ENCODE measurements at places on chromosomes 5 and 9. TPM values are rescaled to one million over a fixed set of nuclear protein-coding genes. Genes with fewer than 3 reads are reported as not detected.

DNA sequence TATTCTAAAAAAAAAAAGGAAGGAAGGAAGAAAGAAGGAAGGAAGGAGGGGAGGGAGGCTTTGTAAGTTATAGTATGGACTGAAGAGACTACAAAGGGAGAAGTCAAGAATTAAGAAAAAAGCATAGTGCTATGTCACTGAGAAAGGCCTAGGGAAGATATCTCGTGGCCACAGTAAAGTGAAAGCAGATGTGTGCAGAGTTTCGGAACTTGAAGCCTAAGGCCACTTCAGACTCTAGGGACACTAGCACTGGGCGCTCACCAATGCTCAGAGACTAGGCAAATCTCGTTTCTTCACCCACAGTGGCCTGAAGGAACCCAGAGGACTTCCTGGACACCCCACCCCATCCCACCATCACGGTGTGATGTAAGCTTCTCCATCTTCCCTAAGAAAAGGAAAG is 181.4 kb upstream of the TRPM3 start:
- no peak for DNase-seq

- DNase-seq: no peak
Observed at GRCh38 chr5:147381555-147381954, 128.3 kb downstream of the DPYSL3 start.

The PRSS3 gene
- not detected for total RNA-seq

- no peak for DNase-seq
Observed at GRCh38 chr5:67992923-67993322, 222.6 kb upstream of the PIK3R1 start.

- no peak for DNase-seq
Observed at GRCh38 chr9:103323699-103324098, 328.6 kb downstream of the CYLC2 start.

The KCNMB1 gene
- total RNA-seq: 0.48 TPM

The STKLD1 gene
- total RNA-seq: 1.6 TPM

DNA sequence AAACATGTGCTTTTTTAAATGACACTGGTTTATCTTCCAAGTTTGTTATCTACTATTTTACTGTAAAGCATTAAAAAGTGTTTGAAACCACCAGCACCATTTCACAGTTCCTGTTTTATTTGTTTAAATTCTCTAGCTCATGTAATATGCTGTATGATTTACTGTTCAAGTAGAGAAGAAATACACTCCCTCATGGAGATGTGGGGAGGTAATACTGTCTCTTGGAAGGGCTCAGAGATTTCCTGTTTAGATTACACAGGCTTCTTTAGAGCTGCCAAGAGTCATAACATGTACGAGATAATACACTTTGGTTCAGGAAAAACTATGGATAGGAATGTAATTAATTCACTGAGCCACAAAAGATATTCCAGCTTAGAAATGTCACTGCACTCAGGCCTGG is 135.0 kb upstream of the CCDC152 start:
- no peak for DNase-seq

DNA sequence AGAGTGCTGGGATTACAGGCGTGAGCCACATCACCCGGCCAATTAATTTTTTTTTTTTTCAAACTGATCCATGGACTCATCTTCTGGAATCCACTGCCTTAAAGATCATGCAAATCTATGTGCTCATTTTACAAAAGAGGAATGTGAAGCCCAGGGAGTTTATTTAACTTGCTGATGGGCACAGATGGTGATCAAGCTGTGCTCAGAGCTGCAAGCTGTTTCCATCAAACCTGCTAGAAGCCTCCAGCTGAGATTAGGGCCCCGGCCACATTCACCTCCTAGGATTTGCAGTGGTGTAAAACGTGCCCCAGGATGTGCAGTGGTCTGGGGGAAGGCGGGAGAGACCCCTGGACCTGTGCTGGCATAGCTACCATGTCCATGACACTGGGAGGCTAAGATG is 56.1 kb upstream of the TUT7 start:
- DNase-seq: no peak

The NPR3 gene
- total RNA-seq: 1.4 TPM

- no peak for DNase-seq
Observed at GRCh38 chr9:127249877-127250276, 14.7 kb upstream of the GARNL3 start.

- no peak for DNase-seq
Observed at GRCh38 chr9:6014670-6015270, 654 bp downstream of the RANBP6 start.

The HSPA9 gene
- 254 TPM for total RNA-seq

DNA sequence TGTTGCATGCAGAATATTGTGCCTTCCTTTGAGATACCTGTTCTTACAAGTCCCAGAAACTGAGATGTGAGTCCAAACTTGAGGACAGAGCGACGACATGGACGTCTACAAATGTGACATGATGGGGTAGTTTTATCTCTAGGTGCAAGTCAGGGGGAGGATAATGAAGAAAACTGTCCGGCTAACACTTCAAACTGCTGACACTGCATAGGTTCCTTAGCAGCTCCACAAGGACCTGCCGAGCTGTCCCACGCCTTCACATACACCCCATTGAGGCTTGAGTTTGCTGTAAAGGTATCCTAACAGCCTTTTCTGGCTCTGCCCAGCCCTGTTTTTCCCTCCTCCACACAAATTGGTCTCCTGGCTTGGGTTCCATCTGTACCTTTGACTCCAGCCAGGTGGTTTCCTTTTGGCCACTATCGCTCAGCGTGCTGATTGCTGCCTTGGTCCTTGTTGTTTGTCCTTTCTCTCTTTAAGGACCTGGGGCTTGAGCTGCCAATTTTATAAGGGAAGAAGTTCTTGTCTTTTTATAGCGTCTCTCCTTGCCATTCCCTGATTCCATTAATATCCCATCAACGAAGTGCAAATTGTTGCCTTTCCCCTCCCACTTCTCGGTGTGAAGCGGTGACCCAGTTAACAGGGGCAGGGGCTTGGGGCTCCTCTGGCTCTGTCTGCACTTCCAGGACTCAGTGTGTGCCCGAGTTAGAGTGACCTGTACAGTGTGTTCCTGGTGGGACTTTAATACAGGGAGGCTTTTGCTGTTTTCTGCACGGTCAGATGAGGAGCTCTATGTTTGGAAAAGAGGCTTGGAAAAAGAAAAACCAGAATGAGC is 100.3 kb downstream of the PCSK1 start:
- DNase-seq: no peak

GRCh38 chr5:1540166-1540565 is 16.4 kb upstream of the LPCAT1 start:
- no peak for DNase-seq

The IRF1 gene
- 118 TPM for total RNA-seq

The OBP2B gene
- total RNA-seq: not detected

GRCh38 chr9:27671636-27672035 is 98.4 kb upstream of the C9orf72 start:
- no peak for DNase-seq

- DNase-seq: no peak
Observed at GRCh38 chr5:66342341-66342880, 198.3 kb downstream of the SREK1 start.

The FREM1 gene
- 0.86 TPM for total RNA-seq

GRCh38 chr9:134350416-134350994 is 24.2 kb downstream of the RXRA start:
- no peak for DNase-seq

GRCh38 chr5:56481428-56482357 is 248.6 kb upstream of the ANKRD55 start:
- DNase-seq: peak; percentile 33

DNA sequence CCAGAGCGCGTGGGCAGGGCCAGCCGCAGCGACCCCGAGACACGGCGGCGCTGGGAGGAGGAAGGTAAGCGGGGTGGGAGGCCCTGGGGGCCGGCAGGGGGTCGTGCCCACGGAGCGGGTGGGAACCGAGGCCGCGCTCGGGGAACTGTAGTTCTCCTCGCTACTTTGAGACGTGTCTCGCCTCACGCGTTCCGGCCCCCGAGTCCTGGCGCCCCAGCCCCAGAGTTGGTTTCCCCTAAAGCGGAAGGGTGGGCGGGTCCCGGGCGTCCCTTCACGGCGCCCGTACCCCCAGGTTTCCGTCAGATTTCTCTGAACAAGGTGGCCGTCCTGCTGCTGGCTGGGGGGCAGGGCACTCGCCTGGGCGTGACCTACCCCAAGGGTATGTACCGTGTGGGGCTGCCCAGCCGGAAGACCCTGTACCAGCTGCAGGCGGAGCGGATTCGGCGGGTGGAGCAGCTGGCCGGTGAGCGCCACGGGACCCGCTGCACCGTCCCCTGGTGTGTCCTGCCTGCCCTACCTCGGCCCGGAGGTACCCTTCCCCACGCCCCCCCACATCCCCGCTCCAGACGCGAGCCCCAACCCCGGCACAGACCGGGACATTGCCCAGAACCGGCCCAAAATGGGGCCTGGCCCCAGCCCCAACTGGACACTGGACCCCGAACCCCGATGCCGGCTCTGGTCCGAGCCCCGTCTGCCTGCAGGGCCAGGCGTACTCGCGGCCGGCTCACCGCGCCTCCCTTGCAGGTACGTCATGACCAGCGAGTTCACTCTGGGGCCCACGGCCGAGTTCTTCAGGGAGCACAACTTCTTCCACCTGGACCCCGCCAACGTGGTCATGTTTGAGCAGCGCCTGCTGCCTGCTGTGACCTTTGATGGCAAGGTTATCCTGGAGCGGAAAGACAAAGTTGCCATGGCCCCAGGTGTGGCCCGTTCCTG is 709 bp downstream of the UAP1L1 start:
- DNase-seq: no peak

The FGFR4 gene
- total RNA-seq: 3.6 TPM

GRCh38 chr5:159156426-159157238 is 52.7 kb downstream of the RNF145 start:
- peak; percentile 65 for DNase-seq

The MARCOL gene
- total RNA-seq: not detected

GRCh38 chr9:97602430-97602829 is 30.7 kb downstream of the TSTD2 start:
- no peak for DNase-seq

- no peak for DNase-seq
Observed at GRCh38 chr5:100788417-100788816, 114.7 kb downstream of the ST8SIA4 start.

DNA sequence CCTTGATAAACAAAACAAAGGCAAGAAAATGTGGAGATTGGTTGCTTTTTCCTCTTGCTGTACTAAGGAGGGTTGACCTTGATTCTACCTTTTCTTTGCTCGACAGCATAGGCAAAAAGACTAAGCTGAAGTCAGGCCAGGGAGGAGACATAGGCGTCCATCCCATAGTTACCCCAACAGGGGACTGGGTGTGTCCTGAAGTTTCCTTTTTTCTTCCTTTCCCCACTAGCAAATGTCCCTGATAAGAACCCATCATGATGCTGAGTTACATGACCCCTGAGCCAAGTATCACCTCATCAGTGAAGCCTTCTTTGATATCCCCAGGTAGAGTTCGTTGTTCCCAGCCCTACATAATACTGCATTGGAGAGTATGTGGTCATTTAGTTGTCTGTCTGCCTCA is 9.9 kb upstream of the SHROOM1 start:
- DNase-seq: no peak

The ENTPD2 gene
- not detected for total RNA-seq

- DNase-seq: no peak
Observed at GRCh38 chr5:61603211-61603908, 271.3 kb downstream of the ZSWIM6 start.

The PDLIM7 gene
- total RNA-seq: 11.9 TPM

GRCh38 chr9:2015581-2016407 is 647 bp downstream of the SMARCA2 start:
- peak; percentile 54 for DNase-seq

DNA sequence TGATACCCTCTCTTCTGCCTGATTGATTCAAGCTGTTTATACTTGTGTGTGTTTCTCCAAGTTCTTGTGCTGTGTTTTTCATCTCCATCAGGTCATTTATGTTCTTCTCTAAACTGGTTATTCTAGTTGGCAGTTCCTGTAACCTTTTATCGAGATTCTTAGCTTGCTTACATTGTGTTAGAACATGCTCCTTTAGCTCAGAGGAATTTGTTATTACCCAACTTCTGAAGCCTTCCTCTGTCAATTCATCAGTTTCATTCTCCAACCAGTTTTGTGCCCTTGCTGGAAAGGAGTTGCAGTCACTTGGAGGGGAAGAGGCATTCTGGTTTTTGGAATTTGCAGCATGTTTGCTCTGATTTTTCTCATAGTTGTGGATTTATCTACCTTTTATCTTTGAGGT is 126.2 kb upstream of the FTMT start:
- no peak for DNase-seq

- no peak for DNase-seq
Observed at GRCh38 chr9:22065431-22066200, 56.5 kb upstream of the CDKN2B start.

- no peak for DNase-seq
Observed at GRCh38 chr9:107946364-107947141, 457.0 kb upstream of the KLF4 start.

DNA sequence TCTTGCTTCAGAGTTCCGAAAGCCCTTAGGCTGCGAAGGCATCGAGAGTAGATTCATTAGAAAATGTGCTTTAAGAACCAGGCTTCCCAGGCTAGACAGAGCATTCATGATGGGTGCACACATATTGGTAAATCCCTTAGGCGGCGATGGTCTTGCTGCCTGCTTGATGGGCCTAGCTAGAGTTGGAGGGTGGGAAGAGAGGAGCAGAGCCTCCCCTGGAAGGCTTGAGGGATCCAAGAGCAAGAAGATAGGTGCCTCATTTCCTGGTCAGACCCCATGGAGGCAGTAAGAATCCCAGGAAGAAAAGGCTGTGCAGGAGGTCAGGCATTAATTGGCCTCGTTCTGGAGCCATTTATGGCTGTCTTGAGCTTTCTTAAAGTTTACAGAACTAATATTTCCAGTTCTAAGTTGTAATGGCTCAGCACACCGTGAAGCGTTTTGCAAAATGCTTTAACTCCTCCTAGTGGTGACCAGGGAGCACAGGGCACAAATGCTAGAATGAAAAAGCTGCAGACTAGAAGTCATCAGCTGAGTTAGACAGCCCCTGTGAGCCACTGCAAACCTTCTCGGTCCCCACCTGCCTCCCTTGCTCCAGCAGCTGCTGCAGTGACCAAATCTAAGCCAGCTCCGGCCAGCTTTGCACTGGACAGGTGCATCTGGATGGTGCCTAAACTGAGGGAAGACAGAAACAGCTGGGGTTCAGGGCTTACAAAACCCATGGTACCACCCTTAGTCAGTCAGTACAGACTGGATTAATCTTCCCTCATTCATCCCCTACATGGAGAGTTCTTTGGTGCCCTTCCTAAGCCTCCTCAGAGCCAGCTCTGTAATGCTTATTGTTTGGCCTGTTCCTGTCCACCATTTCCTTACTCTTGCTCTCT is 14.7 kb downstream of the SLC45A2 start:
- DNase-seq: no peak

The ANKDD1B gene
- total RNA-seq: 0.70 TPM
